ENCODE measurements at places on chromosomes 16 and 17. TPM values are rescaled to one million over a fixed set of nuclear protein-coding genes. Genes with fewer than 3 reads are reported as not detected.

OR3A3 gene
- total RNA-seq, result not detected

CNGB1 gene
- total RNA-seq, result 0.14 TPM

USP32 gene
- total RNA-seq, result 96.6 TPM

VWA3A gene
- total RNA-seq, result 15.1 TPM

HSF5 gene
- total RNA-seq, result 0.17 TPM

OTOA gene
- 0.18 TPM for total RNA-seq

TPPP3 gene
- total RNA-seq, result 183 TPM

CFAP97D1 gene
- total RNA-seq, result 0.06 TPM

HS3ST3A1 gene
- 3.8 TPM for total RNA-seq

NXPH3 gene
- total RNA-seq, result 1.7 TPM

ABCA10 gene
- total RNA-seq, result 26.6 TPM

GP2 gene
- not detected for total RNA-seq

SDR42E1 gene
- total RNA-seq, result 9.5 TPM
